Type B pancreatic cell (in vitro differentiated cells): ENCODE measurements at places on chromosomes 7 and 10. TPM values are rescaled to one million over a fixed set of nuclear protein-coding genes. Genes with fewer than 3 reads are reported as not detected.

- no peak overlapping the region for H3K27ac ChIP-seq
- H3K4me3 ChIP-seq = no peak overlapping the region
- peaks cover 18% of the 10 kb centered on the region for H3K4me1 ChIP-seq
- no peaks in the 10 kb centered on the region for H3K36me3 ChIP-seq
- H3K27me3 ChIP-seq = no peaks in the 10 kb centered on the region
- DNase-seq = no peak
Measured at GRCh38 chr10:24556126-24556749, 167.4 kb downstream of the ARHGAP21 start.

DNA sequence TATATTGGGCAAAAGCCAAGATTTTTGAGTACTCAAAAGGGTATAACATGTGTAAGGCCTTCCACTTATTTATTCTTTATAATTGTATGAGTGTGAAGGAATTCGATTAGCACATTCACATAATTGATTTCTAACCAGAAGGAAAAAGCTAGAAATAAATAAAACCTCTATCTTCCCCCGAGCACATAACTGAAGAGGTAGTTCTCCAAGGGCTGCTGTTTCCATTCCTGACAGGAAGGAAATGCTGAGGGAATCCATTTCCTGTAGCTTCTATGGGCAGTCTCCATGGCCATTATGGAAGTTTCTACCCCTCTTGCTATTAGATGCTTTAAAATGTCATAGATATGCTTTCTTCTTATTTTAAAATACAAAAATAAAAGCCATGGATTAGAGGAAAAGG is 70.5 kb upstream of the ABCB5 start:
- no peak overlapping the region for H3K4me3 ChIP-seq
- no peak overlapping the region for H3K27ac ChIP-seq
- no peak for DNase-seq
- H3K27me3 ChIP-seq = no peaks in the 10 kb centered on the region
- no peaks in the 10 kb centered on the region for H3K36me3 ChIP-seq

DNA sequence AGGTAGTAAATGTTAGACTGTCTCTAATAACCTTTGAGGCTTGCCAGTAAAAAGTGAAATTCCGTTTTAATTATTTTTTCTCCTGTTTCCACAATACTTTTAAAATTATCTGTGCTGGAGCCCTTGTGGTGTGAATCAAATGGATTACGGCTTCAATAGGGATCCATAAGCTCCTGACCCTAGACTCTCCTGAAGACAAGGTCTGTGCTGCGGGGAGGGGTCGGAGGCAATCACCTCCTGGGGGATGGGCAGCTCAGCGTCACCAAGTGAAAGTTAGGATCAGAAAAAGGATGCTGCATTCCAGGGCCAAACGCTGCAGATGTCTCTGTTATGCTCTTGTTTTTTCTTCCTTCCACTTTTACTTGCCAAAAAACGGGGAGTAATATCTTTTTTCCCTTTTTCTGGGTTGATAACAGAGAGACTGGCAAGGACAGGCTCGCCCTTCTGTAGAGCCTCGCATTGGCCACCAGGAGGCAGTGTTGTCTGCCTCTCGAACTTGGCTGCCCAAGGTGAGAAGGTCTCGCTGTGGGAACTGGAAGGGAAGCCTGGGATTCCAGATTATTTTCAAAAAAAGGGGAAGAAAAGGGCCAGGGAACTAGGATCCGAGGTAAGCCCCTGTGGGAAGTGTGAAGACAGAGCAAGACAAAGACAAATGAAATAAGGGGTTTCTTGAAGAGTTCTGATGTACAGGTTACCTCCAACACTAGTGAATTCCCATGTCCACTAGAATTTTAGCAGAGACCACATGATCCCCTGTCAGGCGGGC is 621.9 kb downstream of the ACTR3B start:
- no peak overlapping the region for H3K27ac ChIP-seq
- no peak for DNase-seq
- H3K36me3 ChIP-seq = no peaks in the 10 kb centered on the region

DNA sequence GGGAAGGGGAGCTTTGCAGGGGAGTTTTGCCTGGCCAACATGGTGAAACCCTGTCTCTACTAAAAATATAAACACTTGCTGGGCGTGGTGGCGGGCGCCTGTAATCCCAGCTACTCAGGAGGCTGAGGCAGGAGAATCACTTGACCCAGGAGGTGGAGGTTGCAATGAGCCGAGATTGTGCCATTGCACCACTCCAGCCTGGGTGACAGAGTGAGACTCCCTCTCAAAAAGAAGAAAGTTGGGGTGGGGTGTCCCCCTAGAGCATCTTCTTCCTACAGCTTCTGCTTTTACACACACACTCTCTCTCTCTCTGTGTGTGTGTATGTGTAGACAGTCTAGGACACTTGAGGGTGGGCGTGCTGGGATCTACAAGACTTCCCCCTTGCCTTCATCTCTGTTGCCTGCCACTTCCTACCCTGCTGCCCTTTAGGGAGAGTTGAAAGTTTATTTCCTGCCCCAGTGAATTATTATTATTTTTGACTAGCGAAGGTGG is 21.7 kb downstream of the PLAU start:
- H3K4me3 ChIP-seq = no peak overlapping the region
- no peaks in the 10 kb centered on the region for H3K27me3 ChIP-seq
- no peak for DNase-seq

- peak overlapping the region; percentile 97 for H3K27ac ChIP-seq
- peaks cover 4% of the 10 kb centered on the region for H3K36me3 ChIP-seq
- peaks cover 15% of the 10 kb centered on the region for H3K4me1 ChIP-seq
- H3K4me3 ChIP-seq = peak overlapping the region; percentile 94
- DNase-seq = no peak
Measured at GRCh38 chr10:27242951-27243551, 2.5 kb upstream of the ACBD5 start.

DNA sequence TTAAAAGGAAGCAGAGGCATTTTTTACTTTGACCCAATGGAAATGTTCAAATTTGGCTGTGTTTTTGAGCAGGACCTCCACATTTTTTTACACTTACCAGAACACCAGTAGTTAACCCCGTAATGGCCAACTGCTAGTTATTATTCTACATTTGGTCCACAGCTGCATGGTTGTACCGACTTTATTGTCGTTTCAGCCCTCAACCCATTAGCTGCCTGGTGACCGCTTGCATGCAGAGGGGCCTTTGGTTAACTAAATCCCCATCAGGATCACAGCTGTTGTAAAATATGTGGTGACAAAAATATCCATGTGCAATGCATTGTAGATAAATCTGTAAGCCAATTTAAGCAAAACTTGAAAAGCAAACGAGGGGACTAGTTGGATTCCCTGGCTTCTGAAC is 342.2 kb upstream of the MEOX2 start:
- peaks cover 11% of the 10 kb centered on the region for H3K4me1 ChIP-seq
- no peak overlapping the region for H3K27ac ChIP-seq
- no peak overlapping the region for H3K4me3 ChIP-seq

DNA sequence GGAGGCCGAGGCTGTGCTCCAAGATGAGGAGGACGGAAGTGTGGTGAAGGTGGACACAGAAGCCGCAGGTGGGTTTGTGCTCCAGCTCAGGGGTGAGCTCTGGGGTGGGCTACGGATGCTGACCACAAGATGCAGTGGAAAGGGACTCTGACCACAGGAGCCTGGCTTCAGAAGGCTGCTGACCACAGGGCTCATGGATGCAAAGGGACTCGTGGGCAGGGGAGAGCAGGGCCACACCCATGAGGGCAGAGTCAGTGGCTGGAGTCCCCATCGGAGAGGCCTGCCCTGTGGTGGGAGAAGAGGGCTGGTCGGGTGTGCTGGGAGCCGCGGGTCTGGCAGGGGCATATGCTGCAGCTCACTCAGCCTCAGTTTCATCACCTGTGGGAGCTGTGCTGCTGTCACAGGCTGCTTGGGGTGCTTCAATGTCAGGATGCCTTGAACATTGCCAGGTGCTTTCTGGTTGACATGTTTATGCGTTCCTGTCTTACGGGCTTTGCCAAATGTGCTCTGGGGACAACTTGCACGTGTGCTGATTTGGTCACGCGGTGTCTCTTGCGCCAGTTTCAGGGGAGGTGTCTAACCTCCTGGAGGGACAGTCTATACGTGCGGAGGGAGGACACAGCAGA is 13.7 kb downstream of the SCART1 start:
- no peaks in the 10 kb centered on the region for H3K4me1 ChIP-seq
- H3K27me3 ChIP-seq = no peaks in the 10 kb centered on the region
- DNase-seq = no peak
- H3K27ac ChIP-seq = no peak overlapping the region

DNA sequence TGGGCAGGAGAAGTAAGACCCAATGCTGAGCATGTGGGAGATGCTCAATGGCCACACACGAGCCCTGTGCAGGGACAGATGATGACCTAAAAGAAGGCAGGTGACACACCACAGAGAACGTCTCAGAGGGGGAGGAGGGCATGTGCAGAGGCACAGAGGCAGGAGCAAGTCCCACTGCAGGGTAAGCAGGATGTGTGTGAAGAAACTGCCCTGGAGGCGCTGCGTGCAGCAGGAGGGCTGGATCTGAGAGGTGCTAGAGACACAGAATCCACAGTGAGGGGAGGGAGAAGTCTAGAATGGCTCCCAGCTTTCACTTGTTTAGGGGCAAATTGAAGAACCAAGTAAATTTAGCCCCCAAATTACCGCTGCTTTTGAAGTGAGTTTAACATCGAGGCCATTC is 14.9 kb downstream of the DYDC2 start:
- no peaks in the 10 kb centered on the region for H3K4me1 ChIP-seq
- H3K27me3 ChIP-seq = no peaks in the 10 kb centered on the region
- H3K27ac ChIP-seq = no peak overlapping the region

GRCh38 chr7:590731-591551 is 71.3 kb upstream of the PDGFA start:
- no peak overlapping the region for H3K4me3 ChIP-seq
- H3K36me3 ChIP-seq = peaks cover 19% of the 10 kb centered on the region
- no peak for DNase-seq
- peaks cover 6% of the 10 kb centered on the region for H3K4me1 ChIP-seq
- no peaks in the 10 kb centered on the region for H3K27me3 ChIP-seq

DNA sequence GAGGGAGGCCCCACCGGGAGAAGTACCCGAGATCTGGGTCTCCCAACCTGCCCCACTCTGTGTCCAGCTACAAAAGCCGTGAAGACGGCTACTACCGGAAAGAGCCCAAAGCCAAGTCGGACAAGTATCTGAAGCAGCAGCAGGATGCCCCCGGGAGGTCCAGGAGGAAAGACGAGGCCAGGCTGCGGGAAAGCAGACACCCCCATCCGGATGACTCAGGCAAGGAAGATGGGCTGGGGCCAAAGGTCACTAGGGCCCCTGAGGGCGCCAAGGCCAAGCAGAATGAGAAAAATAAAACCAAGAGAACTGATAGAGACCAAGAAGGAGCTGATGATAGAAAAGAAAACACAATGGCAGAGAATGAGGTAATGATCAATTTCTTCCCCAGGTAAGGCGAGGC is 59.1 kb upstream of the PDCD4 start:
- no peaks in the 10 kb centered on the region for H3K27me3 ChIP-seq
- no peak overlapping the region for H3K4me3 ChIP-seq
- peaks cover 14% of the 10 kb centered on the region for H3K36me3 ChIP-seq
- no peak overlapping the region for H3K27ac ChIP-seq

Gene BTBD16
- total RNA-seq = 0.29 and 0.46 TPM in 2 replicates

Gene OPN1SW
- total RNA-seq = not detected in 2 replicates

Gene SPACDR
- total RNA-seq = 1.4 and 2.8 TPM in 2 replicates

Gene LRRN3
- 4.9 and 12.9 TPM in 2 replicates for total RNA-seq

Gene RNF133
- total RNA-seq = 0.22 TPM in 1 of 2 replicates, not detected in the other

Gene DUSP5
- 16.3 and 61.6 TPM in 2 replicates for total RNA-seq
